Epithelial cell of proximal tubule (primary cell): ENCODE measurements at places on chromosomes 11 and 22.

DNA sequence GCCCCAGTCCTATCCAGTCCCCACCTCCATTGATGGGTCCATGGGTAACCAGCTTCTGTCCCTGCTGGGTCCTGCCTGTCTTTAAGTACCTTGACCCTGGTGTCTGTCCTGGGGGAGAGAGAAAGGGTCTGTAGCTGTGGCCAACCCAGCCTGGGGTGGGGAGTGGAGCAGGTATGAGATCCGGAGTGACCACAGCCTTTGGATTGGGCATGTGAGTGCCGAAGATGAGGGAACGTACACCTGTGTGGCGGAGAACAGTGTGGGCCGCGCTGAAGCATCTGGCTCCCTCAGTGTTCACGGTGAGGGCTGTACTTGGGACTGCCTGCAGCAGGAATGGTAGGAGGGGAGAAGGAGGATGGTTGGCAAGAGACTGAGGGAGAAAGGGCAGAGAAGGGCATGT is 5.2 kb downstream of the ROBO3 start:
- DNase-seq = no peak

- DNase-seq = no peak
Measured at GRCh38 chr22:28899199-28899853, 16.0 kb downstream of the ZNRF3 start.

DNA sequence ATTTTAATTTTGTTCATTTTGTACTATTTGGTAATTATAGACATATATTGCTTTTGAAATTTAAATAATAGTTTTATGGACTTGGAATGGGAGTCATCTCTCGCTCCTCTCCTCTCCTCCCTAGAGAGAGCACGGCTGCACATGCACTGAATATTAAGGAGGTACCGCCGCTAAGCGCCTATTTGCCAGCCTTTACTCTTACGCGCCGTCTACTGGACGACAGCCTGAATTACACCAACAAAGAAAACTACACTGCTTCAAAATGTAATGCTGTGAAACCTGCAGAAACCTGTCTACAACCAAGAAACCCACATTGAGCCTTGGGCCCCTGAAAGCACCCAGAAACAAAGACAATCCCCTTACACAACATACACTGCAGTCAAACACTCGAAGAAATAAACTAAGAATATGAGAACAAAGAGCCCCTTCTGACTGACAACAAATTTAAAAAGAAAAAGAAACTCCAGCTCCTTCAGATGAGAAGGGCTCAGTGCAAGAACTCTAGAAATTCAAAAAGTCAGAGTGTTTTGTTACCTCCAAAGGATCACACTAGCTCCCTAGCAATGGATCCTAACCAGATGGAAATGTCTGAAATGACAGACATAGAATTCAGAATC is 737.2 kb downstream of the LRRC4C start:
- DNase-seq = no peak

- no peak for DNase-seq
Measured at GRCh38 chr11:61090521-61090920, 11.8 kb upstream of the CD5 start.

DNA sequence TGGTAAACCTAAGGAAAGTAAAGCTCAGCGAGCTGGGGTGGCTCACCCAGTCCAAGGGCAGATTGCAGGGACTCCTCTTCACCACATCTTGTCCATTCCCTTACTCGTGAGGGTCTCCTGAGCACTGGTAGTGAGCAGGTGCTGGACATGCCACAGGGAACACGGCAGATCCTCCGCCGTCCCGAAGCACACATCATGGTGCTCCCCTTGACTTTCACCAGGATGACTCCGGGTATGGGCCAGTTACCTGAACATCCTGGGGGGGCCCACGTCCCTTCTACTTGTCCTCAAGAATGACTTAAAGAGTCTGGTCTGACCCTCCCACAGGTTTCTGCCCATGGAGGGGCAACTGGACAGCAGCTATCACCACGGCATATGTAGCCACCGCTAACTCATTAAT is 8.0 kb upstream of the SF1 start:
- DNase-seq = no peak

GRCh38 chr11:26860091-26860780 is 133.7 kb upstream of the FIBIN start:
- DNase-seq = no peak

DNA sequence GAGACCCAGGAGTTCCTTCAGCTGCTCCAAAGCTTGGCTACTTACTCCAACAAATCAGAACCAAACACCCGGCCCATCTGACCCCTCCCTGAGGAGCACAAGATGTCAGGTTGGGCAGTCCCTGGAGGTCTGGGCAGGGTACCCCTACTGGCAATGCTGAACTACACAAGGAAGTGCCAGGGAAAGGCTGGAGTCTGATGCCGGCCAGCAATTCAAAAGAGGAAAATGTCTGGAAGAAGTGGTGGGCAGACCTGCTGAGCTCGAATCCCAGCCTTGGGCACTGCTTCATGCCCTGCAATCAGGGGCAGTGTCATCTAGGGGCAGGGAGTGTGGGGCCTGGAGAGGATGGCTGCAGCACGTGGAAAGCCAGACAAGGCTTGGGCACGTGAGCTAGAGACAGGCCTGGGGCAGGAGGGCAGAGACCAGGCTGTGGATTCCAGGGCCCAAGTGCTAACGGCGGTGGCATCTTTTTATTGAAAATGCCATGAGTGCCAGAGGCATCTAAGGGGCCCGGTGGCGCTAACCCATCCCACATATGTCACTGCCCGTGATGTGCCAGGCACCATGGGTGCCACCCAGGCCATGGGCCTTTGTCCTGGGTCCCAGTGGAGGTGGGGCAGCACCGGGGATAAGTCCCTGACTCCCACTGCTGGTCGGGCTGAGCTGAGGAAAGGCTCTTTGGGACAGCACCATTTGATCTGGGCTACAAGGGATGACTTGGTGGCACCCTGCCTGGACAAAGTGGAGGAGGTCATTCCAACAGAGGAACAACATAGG is 97.9 kb upstream of the PITPNB start:
- no peak for DNase-seq

GRCh38 chr11:125457814-125458343 is 38.2 kb downstream of the FEZ1 start:
- no peak for DNase-seq

DNA sequence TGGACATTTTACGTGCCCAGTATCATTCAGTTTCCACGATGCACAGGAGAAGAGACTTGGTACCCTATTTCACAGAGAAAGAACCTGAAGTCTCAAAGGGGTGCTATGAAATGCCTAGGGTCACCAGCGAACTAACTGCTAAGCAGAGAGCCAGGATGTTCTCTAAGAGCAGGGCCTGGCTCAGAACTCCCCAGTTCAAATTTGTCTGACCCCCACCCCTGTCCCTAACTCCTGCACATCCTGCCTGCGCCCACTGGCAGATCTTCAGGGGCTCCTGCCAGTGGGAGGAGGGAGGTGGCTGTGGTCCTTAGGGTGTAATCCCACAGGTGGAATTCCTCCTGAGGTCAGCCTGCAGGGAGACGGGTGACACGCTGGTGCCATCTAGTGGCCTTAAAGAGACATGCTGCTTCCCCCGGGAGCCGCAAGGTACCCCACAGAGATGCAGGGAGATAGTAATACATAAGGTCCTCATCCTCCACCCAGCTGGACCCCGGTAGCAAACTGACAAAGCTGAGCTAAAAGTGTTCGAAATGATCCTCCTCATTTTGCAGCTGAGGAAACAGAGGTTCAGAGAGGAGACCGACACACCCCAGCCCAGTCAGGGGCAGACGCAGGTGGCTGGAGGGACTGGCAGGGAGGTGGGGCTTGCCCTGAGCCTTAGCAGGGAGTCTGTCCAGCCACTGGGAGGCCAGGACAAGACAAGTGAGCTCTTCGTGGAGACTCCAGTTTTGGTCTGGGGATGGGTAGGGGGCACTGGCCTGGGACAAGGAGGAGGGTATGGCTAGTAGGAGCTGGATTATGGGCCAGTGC is 34.1 kb downstream of the MB start:
- DNase-seq = no peak

GRCh38 chr11:62726915-62727164 is 417 bp downstream of the HNRNPUL2 start:
- no peak for DNase-seq

- DNase-seq = no peak
Measured at GRCh38 chr22:29352778-29353177, 35.6 kb downstream of the AP1B1 start.

DNA sequence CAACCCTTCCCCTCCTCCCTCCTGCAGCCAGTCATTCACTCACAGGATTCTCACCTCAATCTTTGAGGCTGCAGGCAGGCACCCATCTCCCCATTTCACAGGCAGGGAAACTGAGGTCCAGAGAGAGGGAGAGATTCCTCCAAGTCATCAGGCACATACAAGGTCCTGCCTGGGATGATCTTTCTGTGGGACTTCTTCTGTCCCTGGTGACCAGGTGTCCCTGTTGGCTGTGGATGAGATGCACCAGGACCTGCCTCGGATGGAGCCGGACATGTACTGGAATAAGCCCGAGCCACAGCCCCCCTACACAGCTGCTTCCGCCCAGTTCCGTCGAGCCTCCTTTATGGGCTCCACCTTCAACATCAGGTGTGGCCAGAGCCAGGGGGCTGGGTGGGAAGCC is 7.8 kb downstream of the FTH1 start:
- DNase-seq = no peak

DNA sequence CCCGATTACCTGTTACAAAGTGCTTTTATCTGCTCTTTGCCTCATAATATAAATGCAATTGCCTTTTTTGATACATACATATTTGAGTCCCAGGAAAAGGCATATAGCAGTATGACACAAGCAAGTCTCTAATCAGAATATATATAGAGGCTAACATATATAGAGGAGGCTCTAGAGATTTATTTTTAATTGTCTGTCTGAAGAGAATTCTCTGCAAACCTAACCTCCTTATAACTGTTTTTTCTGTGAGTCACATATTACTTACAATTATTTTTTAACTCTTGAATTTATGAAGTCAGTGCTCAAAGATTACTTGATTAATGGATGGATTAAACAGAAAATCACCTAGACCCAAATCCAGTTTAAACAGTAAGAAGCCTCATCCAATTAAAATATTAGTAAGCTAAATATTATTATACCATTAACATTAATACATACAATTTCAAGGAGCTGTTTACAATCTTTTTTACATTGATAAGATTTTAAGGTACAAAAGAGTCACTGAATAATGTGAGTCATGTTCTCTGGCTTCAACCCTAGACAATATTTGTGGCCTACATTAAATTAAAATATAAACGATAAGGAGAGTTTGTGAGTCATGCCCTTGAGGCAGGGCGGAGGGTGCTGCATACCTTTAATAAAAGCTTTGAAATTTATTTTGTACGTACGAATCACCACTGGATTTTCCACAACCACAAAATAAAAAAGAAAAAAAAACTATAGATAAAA is 19.2 kb upstream of the MMP13 start:
- DNase-seq = no peak

- DNase-seq = no peak
Measured at GRCh38 chr11:46367244-46367915, 14.1 kb upstream of the MDK start.

GRCh38 chr22:32561163-32561562 is 86.6 kb downstream of the FBXO7 start:
- DNase-seq = no peak

GRCh38 chr11:119107538-119108145 is 498 bp downstream of the C2CD2L start:
- DNase-seq = no peak

DNA sequence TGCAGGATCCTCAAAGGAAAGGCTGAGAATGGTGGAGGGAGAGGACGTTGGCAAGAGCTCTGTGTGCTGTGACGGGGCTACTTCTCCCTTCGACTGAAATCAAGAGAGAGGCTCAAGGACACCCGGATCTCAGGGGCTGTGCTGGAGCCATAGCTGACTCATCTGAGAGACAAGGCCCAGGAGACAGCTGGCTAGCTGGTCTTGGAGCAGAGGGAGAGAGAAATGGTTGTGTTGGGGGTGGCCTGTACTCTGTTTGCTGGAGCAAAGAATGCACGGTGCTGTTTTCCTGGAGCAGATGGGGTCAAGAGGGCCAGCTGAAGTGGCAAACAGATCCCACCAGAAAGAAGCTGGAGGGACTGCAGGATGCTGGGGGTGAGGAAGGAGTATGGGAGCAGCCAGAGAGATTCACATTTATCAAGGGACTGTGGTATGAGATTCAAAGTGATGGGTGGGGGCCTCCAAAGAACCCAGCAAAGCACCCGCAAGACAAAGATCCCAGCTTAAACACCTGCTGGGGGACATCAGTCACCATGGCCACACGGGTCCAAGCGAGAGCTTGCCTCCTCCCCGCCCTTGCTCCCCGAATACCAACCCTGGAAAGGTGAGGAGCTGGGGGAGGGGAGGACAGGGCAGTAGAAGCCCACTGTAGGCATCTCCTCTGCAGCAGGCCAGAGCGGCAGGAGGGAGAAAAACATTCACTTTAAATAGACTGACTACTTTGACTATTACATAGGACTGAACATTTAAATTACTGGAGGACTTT is 40.8 kb downstream of the MAP6 start:
- DNase-seq = no peak

DNA sequence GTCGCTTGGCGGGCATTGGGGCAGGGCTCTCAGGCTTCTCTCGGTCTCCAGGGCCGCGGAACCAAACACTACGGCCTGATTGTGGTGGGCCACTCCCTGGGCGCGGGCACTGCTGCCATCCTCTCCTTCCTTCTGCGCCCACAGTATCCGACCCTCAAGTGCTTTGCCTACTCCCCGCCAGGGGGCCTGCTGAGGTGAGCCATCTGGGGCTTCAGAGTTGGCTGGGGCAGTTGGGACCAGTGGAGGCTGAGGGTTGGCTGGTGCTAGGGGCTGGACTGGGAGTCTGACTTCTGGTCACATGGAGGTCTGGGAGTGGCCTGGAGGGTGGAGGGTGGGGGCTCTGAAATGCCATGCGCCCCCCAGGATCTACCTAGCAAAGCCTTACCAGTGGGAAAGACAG is 15.3 kb upstream of the MYRF start:
- DNase-seq = no peak

DNA sequence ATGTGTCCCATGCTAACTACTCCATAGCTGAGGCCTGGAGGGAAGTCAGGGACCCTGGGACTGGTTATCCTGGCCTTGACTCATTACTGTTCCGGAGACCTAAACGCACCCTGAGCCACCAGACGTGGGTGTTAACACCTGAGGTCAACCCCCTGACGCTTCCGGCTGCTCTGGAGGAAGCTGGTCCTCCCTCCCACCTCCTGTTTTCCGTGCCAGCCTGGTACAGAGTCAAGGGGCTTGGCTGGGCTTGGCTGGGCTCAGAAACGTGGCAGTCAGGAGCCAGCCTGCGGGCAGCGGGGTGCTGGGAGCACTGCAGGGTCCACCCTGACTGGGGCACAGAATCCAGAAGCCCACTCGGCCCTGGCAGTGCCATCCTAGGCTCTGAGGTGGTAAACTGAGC is 2.6 kb downstream of the TMPRSS4 start:
- no peak for DNase-seq

DNA sequence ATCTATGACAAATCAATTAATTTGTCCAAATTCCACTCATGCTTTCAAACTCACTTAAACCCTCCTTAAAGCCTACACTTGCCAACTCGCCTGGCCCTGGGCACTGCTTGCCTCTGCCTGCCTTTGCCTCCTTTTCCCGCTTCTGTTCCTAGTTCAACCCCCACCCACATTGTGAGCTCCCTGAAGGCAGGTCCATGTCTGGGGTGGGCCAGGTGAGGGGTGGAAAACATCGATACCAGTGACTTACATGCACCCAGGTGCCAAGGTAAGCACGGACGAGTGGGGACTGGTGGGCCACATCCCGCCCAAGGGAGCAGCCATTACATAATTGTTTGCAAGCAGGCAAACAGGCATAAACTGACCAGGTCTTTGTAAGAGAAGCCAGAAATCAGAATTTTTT is 146.2 kb downstream of the ST3GAL4 start:
- no peak for DNase-seq
